ENCODE measurements at places on chromosomes 16 and 17. TPM values are rescaled to one million over a fixed set of nuclear protein-coding genes. Genes with fewer than 3 reads are reported as not detected.

GRCh38 chr16:55949518-55949917, 74.3 kb upstream of the CES5A start:
- no peak for DNase-seq

- DNase-seq = peak; percentile 60
Observed at GRCh38 chr17:78956254-78956653, 23.5 kb downstream of the LGALS3BP start.

DNA sequence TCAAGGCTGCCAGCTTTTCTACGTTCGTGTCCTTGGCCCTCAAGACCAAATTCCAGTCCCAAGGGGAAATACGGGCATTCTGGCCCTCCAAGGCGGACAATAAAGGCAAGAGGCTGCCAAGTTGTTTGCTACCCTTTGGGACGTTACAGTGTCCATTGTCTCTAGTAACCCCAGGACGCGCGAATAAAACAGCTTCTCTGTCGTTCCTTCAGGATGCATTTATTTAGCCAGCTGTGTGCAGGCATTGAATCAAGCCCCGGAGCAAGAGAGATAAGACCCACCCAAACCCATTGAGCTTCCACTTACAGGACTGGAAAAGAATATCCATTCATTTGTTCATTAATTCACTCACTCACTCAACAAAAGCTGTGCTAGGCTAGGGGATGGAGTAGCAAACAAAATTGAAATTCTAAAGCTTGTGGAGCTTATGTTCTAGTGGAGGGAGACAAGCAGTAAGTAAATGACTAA, 656 bp downstream of the MRPL58 start:
- DNase-seq = no peak

SOX15 gene
- 124 TPM for total RNA-seq

TBC1D26 gene
- 0.85 TPM for total RNA-seq

DNA sequence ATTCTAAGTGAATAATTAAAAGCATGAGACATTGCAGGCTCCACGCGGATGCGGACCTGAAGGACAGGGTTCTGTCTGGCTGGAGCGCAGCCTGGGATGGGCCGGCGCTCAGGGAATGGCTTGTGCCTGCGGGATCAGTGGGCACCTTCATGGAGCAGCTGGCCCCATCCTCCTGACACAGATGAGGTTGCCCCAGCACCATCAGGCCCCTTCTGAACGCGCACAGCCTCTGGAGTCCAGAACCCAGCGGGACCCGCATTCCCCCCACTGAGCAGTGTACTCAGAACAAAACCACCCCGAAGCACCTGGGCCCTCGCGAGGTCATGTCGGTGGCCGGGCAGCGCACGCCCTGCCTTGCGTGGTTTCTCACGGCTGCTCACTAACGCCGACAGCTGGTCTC, 70.5 kb upstream of the CHMP6 start:
- no peak for DNase-seq

DNA sequence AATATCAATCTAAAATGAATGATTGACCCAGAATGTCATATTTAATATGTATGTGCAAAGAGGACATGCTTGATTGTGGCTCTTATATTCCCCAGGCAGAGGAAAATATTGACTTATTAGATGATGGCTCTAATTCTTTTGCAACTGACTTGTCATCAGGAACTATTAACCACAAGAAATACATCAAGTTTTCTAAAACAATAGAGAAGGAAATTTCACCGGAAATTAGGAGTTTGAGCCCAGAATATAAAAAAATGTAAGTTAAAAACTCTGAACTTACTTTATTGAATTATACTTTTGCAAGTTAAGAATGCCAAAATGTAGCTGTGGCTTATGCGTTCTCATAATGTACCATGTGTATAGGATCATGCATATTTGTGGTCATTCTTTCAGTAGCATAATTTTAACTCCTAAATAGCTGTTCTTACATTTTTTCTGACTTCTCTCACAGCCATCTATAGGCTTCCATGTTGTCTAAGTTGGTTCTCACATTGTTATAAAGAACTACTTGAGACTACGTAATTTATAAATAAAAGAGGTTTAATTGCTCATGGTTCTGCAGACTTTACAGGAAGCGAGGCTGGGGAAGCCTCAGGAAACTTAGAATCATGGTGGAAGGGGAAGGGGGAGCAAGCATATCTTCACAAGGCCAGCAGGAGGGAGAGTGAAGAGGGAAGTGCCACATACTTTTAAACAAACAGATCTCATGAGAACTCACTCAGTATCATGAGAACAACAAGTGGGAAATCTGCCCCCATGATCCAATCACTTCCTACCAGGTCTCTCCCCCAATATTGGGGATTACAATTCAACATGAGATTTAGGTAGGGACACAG, 11.6 kb downstream of the EFCAB13 start:
- no peak for DNase-seq

TEKT1 gene
- total RNA-seq = 0.50 TPM

DNA sequence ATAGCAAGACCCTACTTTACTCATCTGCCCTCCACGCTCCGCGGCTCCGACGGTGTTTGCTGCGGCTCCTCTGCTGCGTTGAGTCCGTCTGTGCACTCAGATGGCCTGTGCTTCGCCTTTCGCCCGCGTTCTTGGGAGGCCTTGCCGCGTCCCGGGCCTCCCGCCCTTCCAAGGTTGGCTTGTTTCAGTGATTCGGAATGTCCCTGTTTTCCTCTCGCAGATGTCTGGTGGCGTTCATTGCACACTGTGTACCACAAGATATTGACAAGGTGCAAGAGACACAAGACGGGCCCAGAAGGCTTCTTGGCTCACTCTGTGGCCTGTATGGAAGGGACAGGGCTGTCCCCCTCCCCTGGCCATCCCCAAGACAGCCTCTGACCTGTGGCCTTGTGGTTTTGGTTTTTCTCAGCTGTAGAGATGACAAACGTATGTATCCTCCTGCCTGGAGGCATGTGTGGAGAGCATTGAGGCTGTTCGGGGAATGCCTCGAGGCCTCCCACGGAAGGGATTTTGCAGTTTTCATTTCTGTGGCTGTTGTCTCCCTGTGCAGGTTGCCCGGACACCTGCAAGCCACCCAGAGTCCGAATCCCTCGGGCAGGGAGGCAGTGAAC, 15.4 kb downstream of the MGRN1 start:
- DNase-seq = no peak

GUCY2D gene
- total RNA-seq = 0.79 TPM

ZP2 gene
- not detected for total RNA-seq

GRCh38 chr17:38425744-38426143, 2.5 kb upstream of the ARHGAP23 start:
- no peak for DNase-seq

DNA sequence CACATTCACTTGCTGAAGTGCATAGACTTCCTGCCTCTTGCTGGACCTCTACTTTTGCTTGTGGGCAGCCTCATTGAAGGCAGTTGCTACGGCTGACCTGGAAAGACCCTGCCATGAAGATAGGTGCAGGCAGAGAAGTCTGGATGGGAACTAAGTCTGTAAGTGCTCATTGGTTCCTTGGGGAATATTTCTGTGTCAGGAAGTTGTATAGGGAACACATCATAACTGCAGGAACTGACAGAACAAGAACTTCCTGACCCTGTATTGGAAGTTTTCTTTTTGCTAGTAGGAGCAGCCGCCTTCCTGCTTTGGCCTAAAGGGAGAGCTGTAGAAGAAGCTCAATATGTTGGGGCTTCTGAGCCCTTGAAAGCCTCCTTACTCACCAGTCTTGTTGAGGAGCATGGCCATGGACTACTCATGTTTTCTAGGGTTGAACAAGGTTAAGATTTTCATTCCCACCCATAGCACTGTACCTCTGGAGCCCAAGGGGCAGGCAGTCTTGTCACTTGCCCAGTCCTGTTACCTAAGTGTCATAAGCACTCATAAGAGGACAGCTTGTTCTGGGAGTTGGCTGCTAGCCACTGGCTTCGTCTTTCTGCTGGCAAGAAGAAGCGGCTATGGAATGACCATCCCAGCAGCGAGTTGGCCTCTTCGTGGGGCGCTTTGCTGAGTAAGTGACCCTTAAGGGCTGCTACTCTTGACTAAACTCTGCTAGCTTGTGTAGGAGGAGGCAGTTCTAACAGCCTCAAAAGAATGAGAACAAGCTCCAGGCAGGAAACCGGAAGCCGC, 7.2 kb downstream of the UBFD1 start:
- DNase-seq = no peak
